Large intestine (tissue), 12 donors: ENCODE measurements at places on chromosomes 12 and 14. TPM values are rescaled to one million over a fixed set of nuclear protein-coding genes. Genes with fewer than 3 reads are reported as not detected.
A peak's percentile ranks its signal among the peaks of the same experiment; 100 is the strongest.

DNA sequence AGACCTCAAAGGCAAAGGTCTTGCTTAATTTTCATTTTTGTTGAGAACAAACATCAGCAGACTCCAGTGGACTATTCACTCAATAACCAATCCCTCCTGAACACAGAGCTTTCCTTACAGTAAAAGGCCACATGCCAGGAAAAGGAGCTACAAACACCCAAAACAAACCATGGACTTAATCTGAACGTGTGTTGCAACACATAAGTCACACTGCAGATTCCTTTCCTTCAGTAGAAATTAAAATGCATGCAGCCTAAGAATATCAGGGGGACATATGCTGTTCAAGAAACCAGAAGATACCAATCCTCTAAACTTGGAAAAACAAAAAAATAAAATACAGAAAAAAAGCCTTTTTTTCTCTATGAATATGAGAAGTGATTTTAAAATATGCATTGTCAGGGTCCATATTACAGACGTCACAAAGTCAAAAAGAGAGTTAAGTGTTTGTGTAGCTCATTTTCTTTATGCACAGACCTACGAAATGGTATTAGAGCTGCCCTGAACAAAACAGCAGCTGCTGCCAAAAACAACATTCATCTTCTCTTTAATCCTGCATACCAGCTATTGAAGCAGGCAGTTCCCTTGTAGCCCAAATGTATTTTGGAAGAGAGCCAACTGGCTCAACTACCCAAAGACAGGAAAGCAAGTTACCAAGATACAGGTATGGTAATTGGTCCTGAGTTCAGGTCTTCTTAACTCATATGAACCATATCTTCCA lies 26.2 kb downstream of the KITLG start:
- no peak overlapping the region for H3K4me3 ChIP-seq
- no peaks in the 10 kb centered on the region for H3K36me3 ChIP-seq
- H3K27ac ChIP-seq: no peak overlapping the region
- H3K4me1 ChIP-seq: peaks cover 5% of the 10 kb centered on the region
- no peaks in the 10 kb centered on the region for H3K27me3 ChIP-seq

- DNase-seq: peak; percentile 90
- H3K4me1 ChIP-seq: peaks cover 28% of the 10 kb centered on the region
Observed at GRCh38 chr14:100398044-100398443, 74.9 kb downstream of the SLC25A47 start.

GRCh38 chr14:100017553-100017952 lies 47.7 kb upstream of the EVL start:
- DNase-seq: no peak
- H3K27me3 ChIP-seq: no peaks in the 10 kb centered on the region
- H3K27ac ChIP-seq: no peak overlapping the region
- H3K4me1 ChIP-seq: peaks cover 67% of the 10 kb centered on the region
- no peak overlapping the region for H3K4me3 ChIP-seq
- H3K36me3 ChIP-seq: no peaks in the 10 kb centered on the region

GRCh38 chr12:73991138-73991537 lies 546.5 kb upstream of the ATXN7L3B start:
- H3K4me3 ChIP-seq: no peak overlapping the region
- H3K27me3 ChIP-seq: no peaks in the 10 kb centered on the region
- H3K4me1 ChIP-seq: no peaks in the 10 kb centered on the region
- DNase-seq: no peak
- H3K36me3 ChIP-seq: no peaks in the 10 kb centered on the region

DNA sequence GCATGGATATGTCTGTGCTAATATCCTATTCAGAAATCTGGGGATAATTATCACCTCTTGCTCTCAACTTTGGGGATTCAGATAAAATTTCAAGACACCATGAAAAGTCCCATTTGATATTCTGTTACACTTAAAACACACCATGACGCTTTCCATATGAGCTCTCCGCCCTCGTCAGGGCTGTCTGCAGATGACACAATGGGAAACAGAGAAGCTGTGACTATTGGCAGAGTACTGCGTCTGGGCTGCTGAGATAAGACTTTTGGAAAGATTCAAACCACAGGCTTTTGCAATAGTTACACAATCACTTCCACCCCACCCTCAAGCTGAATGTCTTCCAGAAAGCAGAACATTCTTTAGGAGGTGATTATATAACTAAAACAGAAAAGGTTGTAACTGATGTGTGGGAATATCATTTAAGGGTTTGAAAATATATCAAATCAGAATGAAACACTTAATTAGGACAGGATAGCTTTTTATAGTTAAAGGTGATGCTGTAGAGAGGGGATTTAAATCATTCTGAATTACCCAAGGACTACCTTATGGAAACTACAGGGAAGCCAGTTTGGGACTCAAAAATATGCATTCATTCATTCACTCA lies 75.3 kb upstream of the TMPO start:
- no peaks in the 10 kb centered on the region for H3K27me3 ChIP-seq
- H3K4me3 ChIP-seq: no peak overlapping the region
- H3K36me3 ChIP-seq: no peaks in the 10 kb centered on the region
- DNase-seq: peak; percentile 20

GRCh38 chr12:120680165-120680738 lies 6.7 kb upstream of the MLEC start:
- no peaks in the 10 kb centered on the region for H3K27me3 ChIP-seq
- no peak for DNase-seq
- H3K36me3 ChIP-seq: no peaks in the 10 kb centered on the region
- no peak overlapping the region for H3K4me3 ChIP-seq

The DHRS4 gene
- 48.7 TPM for polyA plus RNA-seq

DNA sequence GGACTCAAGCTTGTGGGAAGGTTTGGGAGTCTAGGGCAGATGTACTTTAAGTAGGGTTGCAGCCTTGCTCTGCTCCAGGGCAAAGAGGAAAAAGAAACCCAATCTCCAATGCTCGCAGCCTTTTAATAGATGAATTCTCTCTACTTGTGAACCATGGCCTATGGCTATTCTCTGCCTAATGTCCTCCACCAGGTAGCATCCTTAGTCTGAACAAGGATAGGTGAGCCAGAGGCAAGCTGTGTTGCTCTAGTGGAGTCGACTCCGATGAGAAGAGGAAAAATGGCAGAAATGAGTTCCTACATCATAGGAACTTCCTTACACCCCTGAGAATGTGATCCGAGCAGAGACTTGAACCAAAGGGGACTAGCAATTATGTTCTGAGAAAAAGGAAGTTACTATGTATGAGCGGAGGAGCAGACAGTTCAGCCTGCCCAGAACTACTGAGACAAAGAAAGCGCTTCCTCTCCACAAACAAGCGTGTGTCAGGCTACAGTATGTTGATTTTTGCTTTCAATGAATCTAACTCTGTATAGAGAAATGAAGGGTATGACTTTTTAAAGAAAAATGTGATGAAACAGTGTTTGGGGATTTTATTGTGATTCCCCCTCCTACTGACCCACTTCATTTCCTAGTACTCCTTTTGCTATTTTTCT lies 153.6 kb upstream of the ARID2 start:
- no peak overlapping the region for H3K27ac ChIP-seq
- no peaks in the 10 kb centered on the region for H3K4me1 ChIP-seq
- no peak overlapping the region for H3K4me3 ChIP-seq
- no peak for DNase-seq
- H3K27me3 ChIP-seq: no peaks in the 10 kb centered on the region

DNA sequence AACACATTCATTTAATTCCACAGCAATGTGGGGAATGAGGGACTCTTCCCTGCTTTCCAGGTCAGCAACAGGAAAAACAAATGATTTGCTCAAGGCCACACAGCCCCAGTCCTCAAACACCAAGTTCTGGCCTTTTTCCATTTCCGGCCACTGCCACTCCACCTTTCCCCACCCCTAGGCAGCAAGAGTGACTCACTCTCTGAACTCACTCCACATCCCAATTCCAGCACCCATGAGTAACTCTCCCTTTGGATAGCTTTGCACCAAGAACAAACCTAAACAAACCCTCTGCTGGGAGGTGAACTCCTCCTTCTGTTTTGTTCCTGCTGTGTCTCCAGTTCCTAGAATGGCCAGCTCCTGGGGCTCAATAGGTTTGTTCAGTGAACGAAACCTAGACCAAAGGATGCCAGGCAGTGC lies 30.4 kb upstream of the PLEKHG6 start:
- H3K27ac ChIP-seq: no peak overlapping the region
- H3K27me3 ChIP-seq: no peaks in the 10 kb centered on the region
- H3K4me1 ChIP-seq: peaks cover 20% of the 10 kb centered on the region

The TAPBPL gene
- polyA plus RNA-seq: 38.5 TPM

DNA sequence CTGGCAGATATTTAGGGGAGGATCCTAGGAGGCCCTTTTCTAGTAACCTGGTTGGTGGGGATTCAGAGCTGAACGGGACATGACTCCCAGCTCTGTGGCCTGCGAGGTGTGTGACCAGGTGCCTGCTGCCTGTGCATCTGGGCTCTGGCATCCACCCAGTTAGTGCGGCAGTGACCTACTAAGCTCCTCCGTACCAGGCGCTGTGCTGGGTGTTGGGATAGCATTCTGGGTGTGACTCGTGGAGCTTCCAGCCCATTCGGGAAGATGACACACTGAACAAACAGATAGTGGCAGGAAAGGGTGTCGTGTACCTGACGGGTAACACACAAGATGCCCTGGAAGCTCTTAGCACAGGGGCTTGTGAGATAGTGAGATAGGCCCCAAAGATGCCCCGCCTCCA lies 80.9 kb downstream of the ACACB start:
- no peak overlapping the region for H3K4me3 ChIP-seq
- H3K36me3 ChIP-seq: peaks cover 40% of the 10 kb centered on the region
- no peak overlapping the region for H3K27ac ChIP-seq
- H3K27me3 ChIP-seq: no peaks in the 10 kb centered on the region
